ENCODE measurements at places on chromosomes 4 and X.

DNA sequence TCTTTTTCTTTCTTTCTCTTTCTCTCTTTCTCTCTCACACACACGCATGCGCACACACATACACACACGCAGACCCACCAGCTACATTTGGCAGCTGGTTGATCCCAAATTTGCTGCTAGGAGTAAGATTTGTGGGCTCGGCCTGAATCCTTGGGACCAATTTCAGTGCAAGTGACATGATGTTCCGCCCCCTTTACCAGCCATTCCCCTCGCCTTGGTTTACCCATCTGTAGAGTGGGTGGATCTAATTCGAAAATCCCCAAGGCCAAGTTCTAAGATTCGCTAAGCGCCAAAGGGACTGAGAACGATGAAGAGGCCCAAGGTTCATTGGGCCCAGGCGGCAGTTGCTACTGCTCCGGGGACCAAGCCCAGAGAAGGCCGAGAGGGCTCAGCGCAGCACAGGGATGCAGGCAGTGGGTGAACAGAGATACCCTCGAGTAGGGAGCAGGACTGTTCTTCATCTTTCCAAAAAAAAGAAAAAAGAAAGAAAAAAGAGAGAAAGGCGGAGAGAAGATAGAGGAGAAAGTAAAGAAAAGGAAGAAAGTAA is 5.8 kb downstream of the NKX3-2 start:
- DNase-seq: no peak

DNA sequence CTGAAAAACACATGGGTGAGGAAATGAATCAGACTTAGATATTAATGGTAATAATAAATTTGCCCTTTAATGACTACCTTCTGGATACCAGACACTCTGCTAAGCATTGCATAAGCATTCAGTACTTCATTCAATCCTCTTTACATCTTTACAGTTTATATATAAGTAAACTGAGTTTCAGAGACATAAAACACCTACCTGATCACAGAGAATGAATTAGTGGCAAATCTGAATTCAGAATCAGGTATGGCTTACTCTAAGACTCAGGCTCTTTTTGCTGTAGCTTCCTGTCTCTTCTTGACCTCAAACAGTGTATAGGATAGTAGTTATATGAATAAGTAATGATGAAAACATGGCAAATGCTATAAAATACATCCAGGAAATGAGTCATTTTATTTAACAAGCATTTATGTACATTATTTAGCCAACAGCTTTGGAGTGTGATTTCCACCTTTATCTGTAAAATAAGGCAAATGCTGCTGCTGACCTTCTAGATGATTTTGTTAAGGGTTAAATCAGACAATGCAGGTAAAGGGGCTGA is 83.9 kb downstream of the VEGFC start:
- DNase-seq: no peak

GRCh38 chr4:101018836-101019235 is 328.5 kb downstream of the PPP3CA start:
- no peak for DNase-seq

DNA sequence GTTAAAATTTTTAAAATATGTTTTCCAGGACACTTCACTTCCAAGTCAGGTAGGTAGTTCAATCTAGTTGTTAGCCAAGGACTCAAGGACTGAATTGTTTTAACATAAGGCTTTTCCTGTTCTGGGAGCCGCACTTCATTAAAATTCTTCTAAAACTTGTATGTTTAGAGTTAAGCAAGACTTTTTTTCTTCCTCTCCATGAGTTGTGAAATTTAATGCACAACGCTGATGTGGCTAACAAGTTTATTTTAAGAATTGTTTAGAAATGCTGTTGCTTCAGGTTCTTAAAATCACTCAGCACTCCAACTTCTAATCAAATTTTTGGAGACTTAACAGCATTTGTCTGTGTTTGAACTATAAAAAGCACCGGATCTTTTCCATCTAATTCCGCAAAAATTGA is 49.7 kb downstream of the XIAP start:
- no peak for DNase-seq

DNA sequence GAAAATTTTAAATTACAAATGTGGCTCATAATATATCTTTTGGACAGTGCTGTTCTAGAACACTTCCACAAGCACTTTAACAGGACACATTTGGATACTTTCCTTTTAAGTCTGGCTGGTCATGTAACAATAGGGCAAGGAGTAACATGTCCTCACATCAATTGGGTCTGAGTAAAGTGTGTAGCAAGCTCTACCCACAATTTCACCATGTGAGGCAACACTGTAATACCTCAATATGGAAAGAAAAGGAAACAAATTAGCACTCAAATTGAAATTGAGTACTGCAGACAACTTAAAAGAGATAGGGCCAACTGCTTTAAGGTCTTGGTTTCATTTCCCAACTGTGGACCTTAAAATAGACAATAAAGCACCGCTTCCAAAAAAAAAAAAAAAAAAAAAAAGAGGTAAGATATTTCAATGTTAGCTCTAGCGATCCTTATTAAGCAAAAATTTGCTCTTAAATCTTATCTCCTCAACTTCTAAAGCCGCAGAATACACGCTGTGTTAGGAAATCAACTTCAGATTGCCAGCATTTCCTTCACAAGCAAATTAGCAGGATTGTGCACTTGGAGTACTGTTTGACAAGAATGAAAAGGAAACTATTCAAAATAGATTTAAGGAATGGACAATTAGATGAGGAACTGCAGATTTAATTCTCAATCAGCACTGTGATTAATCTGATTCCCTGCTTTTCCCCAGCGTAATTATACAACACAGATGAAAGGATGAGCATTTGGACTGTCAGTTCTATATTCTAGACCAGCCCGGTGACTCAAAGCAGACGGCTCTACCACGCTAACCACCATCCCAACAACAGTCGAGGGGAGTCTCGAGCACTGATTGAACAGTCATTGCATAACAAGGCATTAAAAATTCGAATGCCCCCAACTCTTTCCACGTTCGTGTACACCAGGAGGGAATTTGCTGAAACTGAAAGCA is 1.6 kb downstream of the CASK start:
- DNase-seq: no peak

- no peak for DNase-seq
These were observed 175.0 kb upstream of the BCOR start for GRCh38 chrX:40272776-40273175.

DNA sequence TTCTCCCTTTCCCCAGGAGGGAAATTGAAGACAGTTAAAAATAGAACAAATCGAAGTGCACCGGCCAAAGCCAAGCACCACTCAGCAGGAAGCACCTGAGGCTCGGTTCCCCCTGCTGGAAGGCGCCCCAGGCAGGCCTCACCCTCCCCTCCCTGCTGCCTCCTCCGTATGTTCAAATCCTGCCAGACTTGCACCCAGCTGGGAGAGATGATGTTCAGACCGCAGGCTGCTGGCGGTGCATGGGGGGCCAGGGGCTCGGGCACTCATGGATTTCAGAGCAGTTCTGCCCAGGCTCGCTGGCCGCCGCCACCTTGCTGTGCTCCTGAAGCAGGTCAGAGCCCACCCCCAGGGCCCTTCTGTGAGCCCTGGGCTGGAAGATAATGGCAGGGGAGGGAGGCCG is 91.4 kb downstream of the DCTD start:
- no peak for DNase-seq

DNA sequence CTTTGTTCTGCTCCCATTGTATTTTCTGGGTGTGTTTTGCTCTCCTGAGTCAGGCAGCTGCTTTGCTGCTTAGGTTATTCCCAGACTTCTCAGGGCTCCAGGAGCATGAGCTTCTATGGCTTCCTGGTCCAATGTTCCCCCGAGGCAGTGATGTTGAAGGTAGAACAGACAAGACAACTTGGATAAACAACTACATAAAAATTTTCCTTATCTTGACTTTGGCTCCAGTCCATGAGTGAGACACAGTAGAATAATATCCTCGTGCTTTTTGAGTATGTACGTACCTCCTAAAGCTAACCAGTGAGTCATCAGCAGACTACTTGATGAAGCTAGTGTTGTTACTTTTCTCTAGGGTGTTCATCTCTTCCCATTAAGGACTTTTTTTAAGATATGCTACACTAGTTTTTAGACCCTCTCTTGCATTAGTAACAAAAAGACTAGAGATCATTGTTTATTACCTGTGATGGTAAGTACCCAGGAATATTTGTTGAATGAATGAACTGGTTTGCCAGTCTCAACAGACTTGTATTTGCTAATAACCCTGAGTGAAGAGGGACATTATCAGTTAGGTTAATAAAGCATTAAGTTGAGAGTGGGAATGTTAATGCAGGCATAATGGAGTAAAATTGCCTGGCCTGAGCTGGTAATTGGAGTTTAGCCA is 131.9 kb downstream of the FHIP1A start:
- no peak for DNase-seq

DNA sequence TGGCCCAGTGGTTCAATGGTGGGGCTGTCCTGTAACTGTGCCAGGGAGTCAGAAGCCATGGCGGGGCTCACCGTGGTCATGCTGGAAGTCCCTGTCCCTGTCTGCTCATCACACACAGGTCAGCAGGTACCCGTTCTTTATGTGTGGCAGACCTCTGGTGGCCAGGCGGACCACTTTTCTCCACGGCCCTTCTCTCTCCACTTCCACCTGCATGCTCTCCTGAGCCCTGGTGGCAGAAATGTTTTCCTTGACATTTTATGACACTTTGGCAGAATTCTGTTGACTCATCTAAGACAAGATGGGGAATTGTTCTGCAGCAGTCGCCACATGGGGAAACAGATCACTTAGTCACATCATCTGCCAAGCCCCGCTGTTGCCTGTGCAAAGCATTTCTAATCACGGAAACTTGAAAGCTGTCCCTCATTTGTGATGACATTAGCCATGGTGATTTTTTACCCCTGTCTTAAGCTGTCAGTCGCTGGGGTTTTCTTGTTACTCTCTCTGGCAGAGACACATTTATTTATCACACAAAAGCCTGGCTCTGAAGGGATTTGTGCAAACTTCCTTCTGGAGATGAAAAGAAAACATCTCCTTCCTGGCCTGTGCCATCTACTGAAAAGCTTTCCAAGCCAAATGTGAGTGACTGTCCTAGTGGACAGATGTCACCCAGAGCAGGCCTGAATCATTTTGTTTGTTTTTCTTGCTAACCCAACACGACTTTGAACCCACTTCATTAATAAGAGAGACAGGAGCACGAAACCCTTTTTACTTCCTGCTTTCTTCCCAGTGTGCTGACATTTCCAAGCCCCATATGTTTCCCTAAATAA is 38.8 kb upstream of the STIM2 start:
- DNase-seq: no peak

GRCh38 chr4:28278676-28279075 is 1418.0 kb downstream of the STIM2 start:
- no peak for DNase-seq

GRCh38 chrX:43121637-43122036 is 343.7 kb upstream of the PPP1R2C start:
- no peak for DNase-seq

DNA sequence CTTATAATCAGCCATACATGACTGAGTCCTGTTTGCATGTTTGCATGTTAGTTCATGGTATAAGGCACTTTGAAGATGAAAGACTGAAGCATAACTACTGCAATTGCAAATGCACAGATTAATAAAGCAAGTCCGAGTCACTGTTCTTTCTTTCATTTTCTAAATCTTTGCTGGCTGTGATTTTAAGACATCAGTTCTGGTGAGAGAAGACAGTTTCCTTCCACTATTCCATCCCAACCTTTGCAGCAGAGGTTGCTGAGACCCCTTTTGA is 28.3 kb downstream of the RASL11B start:
- no peak for DNase-seq

- DNase-seq: no peak
These were observed 140.6 kb upstream of the SPRY1 start for GRCh38 chr4:123255971-123256370.

DNA sequence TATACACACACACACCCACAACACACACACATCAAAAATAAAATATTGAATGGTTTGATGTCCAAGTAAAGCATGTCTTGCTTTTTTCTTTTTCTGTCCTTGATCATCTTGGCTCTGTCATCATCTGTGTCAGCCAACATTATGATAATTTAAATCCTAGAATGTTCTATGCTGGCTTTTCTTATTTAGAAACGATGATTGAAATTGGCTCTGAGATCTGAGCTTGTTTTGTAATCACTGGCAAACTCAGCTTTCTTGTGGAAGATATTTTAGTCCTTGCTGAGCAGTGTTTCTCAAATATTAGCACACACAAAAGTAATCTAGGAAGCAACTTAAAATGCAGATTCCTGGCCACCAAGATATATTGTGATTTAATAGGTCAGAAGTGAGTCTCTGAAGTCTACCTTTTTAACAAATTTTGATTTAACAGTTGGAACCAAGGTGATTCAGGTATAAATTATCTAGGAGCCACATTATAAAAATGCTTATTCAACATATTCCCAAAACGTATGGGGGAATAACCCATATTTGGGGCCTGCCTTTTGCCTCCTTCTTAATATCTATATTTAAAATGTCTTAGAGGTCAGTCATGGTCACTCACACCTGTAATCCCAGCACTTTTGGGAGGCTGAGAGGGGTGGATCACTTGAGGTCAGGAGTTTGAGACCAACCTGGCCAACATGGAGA is 24.0 kb upstream of the DSPP start:
- DNase-seq: no peak

DNA sequence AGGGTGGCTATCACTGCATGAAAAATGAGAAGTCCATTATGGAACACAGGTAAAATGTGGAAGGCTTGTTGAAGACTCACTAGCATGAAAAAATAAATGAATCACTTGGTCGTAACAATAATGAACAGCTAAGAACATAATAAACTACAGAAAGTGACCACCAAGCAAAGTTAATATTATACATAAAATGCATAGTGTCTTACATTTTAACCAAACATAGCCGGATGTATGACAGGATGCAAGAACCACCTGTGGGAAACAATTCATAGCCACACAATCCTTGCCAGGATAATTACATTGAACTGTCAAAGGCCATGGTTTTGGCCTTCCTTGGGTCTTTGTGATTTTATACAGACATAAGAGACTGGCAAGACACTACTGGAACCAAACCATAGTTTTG is 81.9 kb upstream of the ATXN3L start:
- no peak for DNase-seq

DNA sequence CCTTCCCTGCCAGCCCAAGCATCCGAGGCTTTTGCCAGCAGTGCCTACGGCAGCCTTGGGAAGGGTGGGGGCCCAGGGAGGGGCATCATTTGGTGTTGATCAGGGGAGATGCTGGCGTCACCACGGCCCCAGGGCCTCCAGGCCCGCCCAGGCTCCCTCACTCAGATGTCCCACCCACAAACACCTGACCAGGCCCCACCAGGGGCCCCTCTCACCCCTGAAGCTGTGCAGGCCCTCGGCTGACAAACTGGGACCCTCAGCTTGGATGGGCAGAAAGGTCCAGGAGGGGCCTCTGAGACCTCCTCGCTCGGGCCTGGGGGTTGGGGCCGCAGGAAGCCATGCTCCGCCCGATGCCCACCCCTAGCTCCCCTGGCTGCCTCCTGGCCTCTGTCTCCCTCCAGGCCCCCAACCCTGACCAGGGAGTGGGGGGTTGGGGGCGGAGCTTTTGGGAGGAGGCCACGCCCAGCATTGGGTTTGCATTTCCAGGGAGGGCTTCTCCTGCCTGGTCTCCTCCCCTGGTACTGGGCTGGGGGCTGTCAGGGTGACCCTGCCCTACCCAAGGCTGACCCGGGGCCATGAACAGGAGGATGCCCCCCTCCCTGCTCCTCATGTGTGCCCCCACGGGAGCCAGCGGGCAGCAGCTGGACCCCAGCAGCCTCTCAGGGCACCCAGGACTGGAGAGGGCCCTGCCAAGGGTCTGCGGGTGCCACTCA is 33.4 kb upstream of the SPON2 start:
- no peak for DNase-seq

- no peak for DNase-seq
These were observed 160.3 kb downstream of the PDGFC start for GRCh38 chr4:156811286-156811685.

Data from activated T-cell treated with anti-CD3 and anti-CD28 coated beads for 48 hours (primary cell).